Right ventricle myocardium superior (tissue), 1 donor: ENCODE measurements at places on chromosomes 12 and 14.

DNA sequence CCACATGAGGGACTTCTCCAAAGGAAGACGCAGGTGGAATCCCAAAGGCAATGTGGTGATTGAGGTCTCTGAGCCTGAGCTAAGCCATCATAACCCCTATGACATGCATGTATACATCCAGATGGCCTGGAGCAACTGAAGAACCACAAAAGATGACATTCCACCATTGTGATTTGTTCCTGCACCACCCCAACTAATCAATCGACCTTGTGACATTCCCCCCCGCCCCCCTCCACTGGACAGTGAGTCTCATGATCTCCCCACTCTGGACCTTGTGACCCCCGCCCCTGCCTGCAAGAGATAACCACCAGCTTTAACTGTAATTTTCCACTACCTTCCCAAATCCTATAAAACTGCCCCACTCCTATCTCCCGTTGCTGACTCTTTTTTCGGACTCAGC lies 87.9 kb downstream of the VCPKMT start:
- DNase-seq, result no peak

GRCh38 chr12:107503129-107503855 lies 182.3 kb upstream of the PWP1 start:
- DNase-seq, result no peak

GRCh38 chr12:56634242-56634836 lies 4.2 kb upstream of the BAZ2A start:
- peak; percentile 53 for DNase-seq

- peak; percentile 73 for DNase-seq
Measured at GRCh38 chr12:57151741-57152630, 4.6 kb upstream of the LRP1-AS start.

GRCh38 chr12:68445824-68446223 lies 113.7 kb upstream of the MDM1 start:
- DNase-seq, result no peak

GRCh38 chr12:13976880-13977279 lies 4.5 kb downstream of the GRIN2B start:
- DNase-seq, result no peak

DNA sequence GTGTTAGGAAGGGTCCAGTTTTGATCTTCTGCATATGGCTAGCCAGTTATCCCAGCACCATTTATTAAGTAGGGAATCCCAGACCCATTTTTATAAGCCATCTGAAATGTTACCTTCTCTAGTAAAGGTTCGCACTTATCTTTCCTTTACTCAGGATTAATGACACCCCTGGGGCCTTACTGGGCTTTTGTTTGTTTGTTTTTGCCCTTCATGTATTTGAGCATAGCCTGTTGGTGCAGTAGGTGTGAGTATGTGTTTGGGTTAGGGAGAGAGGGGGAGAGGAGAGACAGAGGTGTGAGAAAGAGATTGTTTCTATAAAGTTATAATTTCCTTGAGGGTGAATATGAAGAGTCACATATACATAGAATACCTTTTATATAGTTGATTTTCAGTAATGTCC lies 96.9 kb downstream of the AKAP6 start:
- no peak for DNase-seq

GRCh38 chr14:90388437-90388836 lies 8.4 kb upstream of the CALM1 start:
- no peak for DNase-seq

DNA sequence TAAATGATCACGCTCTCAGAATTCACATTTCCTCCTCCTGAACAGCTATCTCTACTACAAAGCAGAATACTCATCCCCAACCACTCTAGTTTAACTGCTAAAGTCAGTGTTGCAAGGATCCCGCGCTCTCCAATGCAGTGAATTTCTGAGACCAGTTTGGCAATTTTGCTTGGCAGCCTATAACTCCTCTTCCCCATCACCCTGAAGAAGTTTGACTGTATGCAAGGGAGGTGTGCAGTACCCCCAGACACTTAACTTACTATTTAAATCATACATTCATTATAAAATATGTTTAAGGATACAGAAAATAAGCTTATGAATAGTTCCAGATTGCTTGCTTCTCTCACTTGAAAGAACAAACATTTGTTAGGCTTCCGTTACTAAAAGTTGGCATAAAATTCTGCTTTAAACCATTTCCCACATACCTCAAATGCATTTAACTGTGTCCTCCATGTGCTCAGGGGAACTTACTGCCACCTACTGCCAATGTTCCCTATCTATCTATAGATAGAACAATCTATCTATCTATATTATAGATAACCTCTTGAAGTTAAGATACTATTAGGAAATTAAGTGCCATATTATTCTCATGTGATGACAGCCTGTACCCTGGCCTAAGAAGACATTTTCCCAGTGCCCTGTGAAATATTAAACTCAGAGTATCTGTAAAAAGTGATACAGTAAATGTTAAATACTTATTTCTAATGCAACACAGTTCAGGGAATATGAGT lies 2.4 kb downstream of the LGR5 start:
- no peak for DNase-seq

DNA sequence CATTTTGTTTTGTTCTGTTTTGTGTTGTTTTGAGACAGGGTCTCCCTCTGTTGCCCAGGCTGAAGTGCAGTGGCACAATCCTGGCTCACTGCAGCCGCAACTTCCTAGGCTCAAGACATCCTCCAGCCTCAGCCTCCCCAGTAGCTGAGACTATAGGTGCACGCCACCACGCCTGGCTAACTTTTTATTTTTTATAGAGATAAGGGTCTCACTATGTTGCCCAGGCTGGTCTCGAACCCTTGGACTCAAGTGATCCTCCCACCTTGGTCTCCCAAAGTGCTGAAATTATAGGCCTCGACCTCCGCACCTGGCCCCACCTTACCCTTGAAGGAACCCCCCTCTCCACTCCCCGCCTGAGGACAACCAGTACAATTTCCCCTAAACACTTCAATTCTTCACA lies 7.5 kb upstream of the IFT81 start:
- DNase-seq, result no peak

GRCh38 chr12:84397263-84397662 lies 515.3 kb downstream of the SLC6A15 start:
- no peak for DNase-seq
